ENCODE measurements at places on chromosomes 3 and 15.
A peak's percentile ranks its signal among the peaks of the same experiment; 100 is the strongest.

DNA sequence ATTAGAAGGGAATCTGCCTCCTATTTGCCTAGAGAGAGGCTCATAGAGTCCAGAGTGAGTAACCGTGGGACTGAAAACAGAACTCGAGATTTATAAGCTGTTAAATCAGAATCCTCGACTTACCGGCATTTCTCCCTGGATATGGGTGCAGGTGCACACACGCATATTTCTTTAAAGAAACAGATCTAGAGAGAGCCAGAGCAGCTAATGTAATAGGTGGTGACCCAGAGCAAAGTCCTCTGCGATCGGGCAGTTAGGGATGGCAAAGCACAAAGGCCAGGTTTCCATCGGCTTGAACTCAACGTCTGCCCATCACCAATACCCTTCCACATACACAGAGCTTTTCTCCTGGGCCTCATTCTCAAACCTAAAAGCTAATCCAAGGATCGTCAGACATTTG lies 13.8 kb downstream of the RNF168 start:
- no peak for DNase-seq

DNA sequence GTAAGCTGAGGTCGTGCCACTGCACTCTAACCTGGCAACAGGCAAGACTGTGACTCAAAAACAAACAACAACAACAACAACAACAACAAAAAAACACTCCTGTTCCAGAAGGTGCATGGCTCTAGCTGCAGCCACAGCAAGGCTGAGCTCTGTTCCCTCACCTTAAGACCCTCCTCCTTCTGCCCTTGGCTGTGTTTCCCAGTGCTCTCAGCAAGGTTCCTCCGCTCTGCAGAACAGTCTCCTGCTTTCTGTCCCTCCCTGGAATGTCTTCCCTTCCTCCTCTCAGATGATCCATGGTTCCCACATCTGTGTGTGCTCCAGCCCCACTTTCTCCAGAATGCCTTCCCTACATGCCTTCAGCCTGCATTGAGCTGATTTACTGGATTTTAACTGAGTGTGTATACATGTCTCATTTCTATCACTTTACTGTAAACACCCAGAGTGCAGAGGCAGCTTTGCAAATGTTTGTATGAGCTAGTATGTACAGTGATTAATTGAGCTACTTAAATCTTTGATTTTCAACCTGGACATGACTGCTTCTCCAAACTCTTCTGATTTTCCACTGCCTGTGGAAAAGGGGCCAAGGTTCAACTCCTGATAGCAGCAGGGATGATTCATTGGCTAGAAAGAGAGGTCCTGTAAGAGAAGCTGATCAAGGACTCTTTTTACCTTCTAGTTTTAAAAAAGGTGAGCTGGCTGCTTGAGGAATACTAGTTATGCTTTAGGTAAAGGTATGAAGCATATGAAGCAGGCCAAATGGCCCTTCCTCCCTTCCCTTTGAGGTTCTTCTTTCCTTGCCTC lies 14.7 kb downstream of the ANKUB1 start:
- peak; percentile 34 for DNase-seq

DNA sequence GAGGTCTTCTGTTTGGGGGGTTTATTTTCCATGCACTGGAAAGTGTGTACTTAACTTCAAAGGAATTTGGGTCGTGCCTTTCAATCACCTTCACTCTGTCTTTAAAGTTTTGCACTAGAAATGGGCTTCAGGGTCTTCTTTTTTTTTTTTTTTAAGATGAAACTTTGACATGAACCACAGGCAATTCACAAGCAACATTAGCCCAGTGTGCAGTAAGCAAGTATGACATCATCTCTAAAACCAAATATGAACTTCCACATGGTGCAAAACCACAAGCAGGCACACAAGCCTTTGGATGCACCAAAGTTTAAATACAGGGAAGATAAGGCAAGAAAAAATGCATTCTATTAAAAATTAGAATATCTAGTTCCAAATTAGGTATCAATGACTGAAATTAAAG lies 381.9 kb downstream of the ERC2 start:
- no peak for DNase-seq

DNA sequence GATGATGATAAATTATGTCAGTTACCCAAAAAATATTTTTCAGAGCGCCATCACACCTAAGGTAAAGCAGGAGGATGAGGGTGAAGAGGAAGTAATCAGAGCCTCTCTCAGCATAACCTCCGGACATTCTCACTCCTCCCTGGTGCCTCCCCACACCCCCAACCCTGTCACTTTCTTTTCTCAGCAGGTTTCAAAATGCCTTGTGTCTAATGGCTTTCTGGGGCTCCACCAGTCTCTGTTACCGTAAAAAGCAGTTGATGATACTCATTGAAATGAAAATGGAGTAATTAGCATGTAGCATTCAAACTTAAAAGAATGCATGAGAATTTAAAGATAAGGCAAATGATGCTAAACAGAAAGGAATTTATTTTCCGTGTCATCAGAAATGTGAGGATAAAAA lies 180.0 kb downstream of the ERC2 start:
- DNase-seq = no peak

DNA sequence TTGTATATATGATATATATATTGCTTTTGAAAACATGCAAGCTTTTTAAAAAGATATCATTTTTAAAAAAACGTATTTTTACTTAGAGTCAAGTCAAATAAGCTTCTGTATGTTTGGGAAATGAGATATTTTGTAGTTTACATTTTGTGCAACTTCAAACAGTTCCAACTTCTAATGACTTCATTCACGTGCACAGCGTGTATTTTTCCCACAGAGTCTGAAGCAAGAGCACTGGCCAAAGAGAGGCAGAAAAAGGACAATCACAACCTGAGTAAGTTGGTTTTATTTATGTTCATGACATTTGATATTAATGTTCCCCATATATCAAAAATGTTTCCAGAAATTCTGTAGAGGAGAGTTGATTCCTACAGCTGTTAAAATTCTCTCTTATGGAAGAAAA lies 47.9 kb upstream of the SAMMSON start:
- no peak for DNase-seq

- no peak for DNase-seq
Observed at GRCh38 chr3:119409844-119410243, 53.6 kb downstream of the TMEM39A start.

GRCh38 chr15:48481802-48482201 lies 150.6 kb downstream of the DUT start:
- no peak for DNase-seq

DNA sequence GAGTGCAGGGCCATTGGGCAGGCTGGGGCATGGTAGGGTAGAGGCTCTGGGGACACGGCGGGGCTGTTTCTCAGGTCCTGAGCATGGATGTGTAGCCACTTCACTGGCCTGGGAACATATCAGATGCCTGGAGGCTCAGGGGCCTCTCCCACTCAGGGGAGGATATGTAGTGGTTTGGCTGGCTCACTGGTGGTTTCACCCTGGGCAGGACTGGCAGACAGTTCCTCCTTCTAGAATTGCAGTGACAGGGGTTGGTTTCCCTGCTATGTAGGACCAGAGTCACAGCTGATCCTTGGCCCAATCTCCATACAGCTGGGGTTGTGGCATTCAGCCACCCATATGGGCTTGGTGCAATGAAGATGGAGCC lies 4.8 kb upstream of the ARHGAP31 start:
- no peak for DNase-seq

DNA sequence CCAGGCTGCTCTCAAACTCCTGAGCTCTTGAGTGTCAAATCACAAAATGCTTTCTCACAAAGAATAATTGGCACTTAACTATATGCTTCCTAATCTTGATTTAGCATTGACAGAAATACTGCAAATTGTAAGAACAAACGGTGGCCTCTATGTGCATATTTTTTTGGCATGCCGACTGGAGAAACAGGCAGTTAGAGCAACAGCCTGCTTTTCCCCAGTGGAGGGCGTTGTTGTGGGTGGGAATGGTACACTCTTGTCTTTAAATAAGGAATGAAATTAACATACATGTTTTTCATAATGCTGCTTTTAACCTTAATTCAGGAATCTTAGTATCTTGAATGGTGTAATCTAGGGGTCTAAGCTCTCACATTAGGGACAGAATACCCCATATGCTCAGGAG lies 31.1 kb upstream of the SV2B start:
- no peak for DNase-seq

DNA sequence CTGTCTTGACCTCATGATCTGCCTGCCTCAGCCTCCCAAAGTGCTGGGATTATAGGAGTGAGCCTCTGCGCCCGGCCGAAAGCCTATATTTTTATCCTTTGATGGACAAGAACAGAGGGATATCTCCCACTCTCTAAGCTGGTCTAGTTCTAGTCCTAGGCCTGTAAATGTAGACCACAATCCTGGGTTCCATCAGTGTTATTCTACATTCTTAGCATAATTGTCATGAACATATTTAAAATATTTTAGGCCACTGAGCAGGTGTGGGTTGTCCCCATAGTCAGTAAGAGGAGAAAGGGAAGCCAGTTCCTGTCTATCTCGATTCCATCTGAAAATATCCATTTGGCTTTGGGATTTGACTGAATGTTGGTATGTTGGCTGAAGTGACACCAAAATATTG lies 118.1 kb downstream of the EBLN2 start:
- DNase-seq = no peak

GRCh38 chr3:59374091-59374817 lies 324.4 kb upstream of the CFAP20DC start:
- DNase-seq = no peak

DNA sequence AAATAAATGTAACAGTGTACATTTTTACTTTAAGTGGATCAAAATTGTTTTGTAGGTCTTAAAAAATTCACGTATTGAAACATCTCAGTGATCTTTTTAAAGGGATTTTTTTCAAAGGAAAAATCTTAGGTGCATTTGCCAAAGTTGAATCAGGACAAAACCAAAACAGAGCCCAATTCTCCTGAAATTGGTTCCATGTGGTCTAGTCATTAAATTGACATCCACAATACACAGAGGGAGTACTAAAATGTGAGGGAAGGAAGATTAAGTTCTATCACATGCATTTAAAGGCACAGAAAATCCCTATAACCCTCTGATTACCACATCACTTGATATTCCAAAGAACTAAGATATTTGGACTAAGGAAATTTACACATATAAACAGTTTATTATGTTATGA lies 39.3 kb upstream of the HDC start:
- DNase-seq = no peak

- no peak for DNase-seq
Observed at GRCh38 chr15:76614725-76615124, 278.2 kb downstream of the ISL2 start.

- peak; percentile 56 for DNase-seq
Observed at GRCh38 chr15:57866149-57866736, 159.7 kb downstream of the POLR2M start.

- DNase-seq = no peak
Observed at GRCh38 chr3:130081351-130081881, at the start of gene ALG1L2. TSS of gene ALG1L2 (plus strand) at chr3:130081831. CDS start at chr3:130082017, 186 bp downstream.

DNA sequence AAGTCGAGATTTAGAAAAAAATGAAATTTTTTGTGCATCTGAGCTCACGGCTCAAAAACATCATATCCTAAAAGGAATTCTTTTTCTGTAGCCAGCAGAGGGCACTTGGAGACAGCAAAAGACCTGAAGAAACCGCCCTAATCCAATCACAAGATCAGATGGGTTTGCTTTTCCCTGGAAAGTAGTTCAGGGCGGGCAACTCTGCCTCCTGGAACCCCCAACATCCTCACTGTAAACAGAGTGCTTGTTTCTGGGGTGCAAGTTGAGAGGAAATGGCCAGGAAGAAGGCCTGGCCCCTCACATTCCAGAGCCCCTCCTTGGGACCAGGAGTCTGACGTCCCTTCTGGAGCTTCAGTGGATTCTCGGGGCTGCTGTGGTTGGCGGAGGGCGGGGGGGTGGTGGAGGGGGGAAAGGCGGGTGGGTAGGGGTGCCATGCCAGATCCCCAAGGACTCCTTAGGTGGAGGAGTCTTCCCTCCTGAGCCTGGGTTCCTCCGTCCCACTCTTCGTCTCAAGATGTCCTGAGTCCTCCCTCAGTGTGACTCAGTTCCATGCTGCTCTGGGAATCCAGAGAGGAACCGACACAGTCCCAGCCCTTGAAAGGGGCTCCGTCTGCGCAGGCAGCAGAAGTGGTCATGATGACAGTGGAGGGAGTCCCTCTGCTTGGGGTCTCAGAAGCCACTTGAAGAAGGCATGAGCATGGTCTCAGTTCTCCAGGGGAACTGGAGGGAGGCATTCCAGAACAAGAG lies 35.9 kb downstream of the CCK start:
- peak; percentile 50 for DNase-seq

DNA sequence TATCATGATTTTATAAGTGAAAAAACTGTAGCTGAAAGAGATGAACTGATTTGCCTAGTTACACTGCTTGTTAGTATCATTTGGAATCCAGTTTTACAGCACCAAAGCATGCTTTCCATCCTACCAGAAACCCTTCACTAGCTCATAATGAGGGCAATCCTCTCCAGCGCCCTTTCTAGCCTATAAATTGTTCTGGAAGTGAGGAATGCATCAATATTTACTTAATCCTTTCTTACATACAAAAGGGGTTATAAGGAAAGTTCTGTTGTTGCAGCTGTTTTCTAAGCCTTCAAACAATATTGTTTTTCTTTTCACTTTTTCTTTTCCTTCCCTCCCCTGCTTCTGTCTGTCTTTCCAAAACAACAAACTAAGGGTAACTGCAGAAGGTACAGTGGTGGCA lies 11.0 kb upstream of the PCCB start:
- DNase-seq = peak; percentile 10

GRCh38 chr15:79122991-79123390 lies 32.4 kb upstream of the RASGRF1 start:
- no peak for DNase-seq

GRCh38 chr3:116102037-116102436 lies 343.2 kb downstream of the LSAMP start:
- no peak for DNase-seq

GRCh38 chr3:78751266-78751665 lies 1016.5 kb downstream of the ROBO1 start:
- DNase-seq = no peak

DNA sequence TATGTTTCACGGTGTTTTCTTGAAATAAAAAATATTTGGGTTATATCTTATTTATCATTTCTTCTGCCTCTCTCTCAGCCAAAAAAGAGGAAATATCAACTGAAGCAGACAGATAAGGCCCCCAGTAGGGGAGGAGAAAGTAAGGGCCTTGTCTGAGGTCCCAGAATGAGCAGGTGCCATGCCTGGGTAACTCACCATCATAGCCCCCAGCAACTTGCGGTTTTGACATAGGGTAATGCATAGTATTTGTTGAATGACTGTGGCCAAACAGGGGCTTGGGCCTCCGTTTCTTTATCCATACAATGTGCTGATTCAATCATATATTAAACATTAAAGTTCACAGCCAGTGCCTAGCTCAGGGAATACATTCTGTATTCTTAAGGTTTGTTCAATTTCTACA lies 119.6 kb downstream of the ABI3BP start:
- no peak for DNase-seq

GRCh38 chr15:45442507-45443135 lies 64.3 kb upstream of the GATM start:
- DNase-seq = no peak

- no peak for DNase-seq
Observed at GRCh38 chr15:67936258-67936657, 96.4 kb upstream of the RNU6-1 start.

GRCh38 chr3:52153389-52154096 lies 680 bp downstream of the POC1A start:
- DNase-seq = peak; percentile 48

GRCh38 chr3:140420621-140421357 lies 257.1 kb upstream of the TRIM42 start:
- DNase-seq = peak; percentile 20

- DNase-seq = no peak
Observed at GRCh38 chr3:66048051-66048395, 9.3 kb upstream of the MAGI1 start.
